ENCODE measurements at places on chromosomes 4 and X.
A peak's percentile ranks its signal among the peaks of the same experiment; 100 is the strongest.

DNA sequence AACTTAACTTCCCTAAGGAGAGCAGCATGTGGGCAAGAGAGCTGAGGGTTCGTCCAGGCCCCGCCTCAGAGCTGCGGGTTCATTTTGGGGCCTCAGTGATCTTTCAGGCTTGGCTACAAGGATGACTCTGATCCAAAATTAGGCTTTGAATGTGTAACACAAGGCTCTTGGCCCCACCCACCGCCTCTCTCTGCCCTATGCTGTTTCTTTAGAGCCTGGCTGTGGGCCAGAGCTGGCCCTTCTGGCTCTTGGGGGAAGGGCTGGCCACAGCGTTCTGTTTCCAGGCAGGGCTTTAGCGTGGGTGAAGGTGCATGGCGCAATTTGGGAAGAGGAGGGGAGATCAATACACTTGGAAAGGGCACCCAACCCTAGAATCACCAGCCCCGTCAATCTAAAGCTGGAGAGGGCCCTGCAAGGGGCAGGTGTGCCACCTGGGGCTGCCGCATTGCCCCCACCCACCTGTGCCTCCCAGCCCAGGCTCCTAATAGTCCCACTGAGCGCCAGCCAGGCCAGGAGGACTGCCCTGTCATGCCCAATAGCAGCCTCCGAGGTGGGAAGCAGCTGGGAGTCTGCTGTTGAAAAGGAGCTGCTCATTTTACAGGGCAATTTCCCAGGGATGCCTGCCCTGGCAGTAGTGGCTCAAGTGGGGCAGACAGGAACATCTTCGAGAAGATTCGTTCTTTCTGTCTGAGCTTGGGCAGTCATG, 84.5 kb upstream of the MAML3 start:
- peak; percentile 94 for DNase-seq

- DNase-seq = no peak
Observed at GRCh38 chr4:985123-985830, 1.6 kb upstream of the IDUA start.

- no peak for DNase-seq
Observed at GRCh38 chrX:3738509-3738908, 25.1 kb upstream of the PRKX start.

- DNase-seq = no peak
Observed at GRCh38 chr4:5100336-5100735, 49.1 kb downstream of the STK32B start.

DNA sequence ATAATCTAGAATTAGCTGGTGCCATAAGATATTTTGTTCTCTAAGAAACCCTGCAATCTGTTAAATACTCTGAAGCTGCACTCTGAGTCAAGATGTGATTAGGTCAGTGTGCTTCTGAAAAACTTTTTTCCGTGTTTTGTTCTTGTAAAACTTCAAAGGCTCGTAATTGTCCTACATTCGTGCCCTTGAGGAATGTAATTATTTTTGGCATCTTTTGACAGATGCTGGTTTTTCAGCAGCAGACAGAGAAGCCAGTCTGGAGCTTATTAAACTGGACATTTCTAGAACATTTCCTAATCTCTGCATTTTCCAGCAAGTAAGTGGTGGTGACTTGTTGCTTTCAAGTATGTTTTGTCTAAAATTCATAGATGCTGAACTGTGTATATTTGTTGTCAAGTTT, 36.8 kb upstream of the TADA2B start:
- no peak for DNase-seq

DNA sequence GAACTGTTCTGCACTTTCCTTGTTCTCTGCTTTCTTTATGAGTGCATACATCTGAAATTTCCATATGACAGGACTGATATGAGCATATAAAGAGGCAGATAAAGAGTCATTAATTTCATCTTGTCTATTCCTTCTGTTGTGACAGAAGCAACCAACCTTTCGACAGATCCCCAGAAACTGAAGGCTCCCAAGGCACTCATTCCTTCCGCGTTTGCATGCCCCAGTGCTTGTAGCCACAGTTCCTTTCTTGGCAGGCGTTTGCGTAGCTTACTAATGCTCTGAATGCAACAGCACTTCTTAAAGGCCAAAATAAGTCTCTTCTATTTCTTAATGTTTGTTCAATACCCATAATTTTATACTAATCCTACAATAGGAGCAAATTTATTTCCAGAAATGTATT, 94.0 kb upstream of the TBL1X start:
- no peak for DNase-seq

GRCh38 chrX:123773258-123773988, 40.6 kb upstream of the THOC2 start:
- no peak for DNase-seq

DNA sequence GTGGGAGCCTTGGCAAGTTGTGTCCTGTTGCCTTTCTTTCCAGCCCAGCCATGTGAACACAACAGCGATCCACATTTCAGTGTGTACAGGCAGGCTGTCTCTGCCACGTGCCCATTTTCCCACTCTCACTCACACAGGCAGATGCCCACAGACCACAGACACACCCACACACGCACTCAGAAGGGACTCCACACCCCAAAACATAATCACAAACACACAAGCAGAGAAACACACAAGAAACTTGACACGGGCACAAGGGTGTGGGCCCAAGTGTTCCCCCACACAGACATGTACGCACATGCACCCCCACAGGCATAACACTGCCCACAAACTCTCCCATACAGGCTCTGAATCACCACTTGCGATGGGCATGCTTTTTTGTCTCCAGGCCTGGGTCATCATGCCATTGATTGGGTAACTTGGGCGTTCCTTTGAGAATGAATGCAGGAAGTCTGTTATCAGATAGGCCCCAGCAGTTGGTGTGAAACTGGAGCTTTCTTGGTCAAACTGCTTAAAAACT, 84.3 kb downstream of the NBDY start:
- DNase-seq = no peak

- no peak for DNase-seq
Observed at GRCh38 chr4:13601848-13602247, 25.7 kb downstream of the BOD1L1 start.

DNA sequence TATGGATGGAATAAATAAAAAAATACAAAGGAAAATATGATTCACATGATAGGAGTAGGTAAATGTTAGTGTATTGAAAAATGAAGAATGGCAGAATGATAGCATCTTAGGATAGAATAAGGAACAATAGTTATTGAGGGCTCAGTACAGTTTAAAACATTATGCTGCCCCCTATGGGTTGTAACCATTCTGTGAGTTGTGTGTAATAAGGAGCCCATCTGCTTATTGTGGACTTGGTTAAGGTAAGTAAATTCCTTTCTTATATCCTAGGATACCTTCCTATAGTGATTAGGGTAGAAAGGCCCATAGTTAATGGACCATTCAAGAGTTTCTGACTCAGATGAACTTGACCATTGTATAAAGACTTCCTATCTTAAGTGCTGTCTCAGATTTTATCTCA, 195.8 kb downstream of the PDHA2 start:
- no peak for DNase-seq

- no peak for DNase-seq
Observed at GRCh38 chrX:68571610-68572311, 72.9 kb downstream of the YIPF6 start.

- DNase-seq = no peak
Observed at GRCh38 chr4:183081116-183081469, 18.0 kb upstream of the WWC2 start.

DNA sequence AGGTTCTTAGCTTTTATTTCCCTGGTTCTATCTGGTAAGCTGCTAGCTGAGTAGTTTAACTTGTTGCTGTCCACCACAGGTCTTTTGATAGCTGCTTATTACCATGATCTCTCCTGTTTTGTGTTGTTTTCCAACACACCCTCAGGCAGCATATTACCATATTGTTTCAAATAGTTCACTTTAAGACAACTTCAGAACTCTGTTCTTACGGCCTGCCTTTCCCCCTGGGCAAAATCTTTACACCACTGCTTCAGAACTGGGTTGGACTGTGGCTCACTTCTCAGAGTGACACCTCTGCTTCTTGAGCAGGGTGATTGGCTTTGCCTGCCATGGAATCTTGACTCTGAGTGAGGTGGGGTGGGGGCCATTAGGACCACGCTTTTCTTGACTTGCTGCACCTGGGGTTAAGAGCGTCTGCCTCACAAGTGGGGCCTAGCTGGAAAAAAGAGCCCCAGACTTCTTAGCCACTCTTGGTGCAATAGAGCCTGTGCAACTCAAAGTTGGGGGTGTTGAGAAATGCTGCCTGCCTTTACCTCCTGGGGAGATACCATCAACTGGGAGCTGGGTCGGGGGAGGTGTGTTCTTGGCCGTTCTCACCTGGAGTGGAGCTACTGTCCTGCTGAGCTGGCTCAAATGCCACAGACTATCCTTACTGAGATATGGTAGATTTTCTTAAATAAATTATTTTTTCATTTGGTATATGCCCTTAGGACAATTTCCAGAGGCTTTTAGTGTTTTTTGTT, 23.4 kb downstream of the USP9X start:
- no peak for DNase-seq

GRCh38 chr4:181643466-181643865, 599.7 kb upstream of the TENM3 start:
- no peak for DNase-seq

GRCh38 chr4:108263057-108263456, 94.3 kb upstream of the LEF1 start:
- no peak for DNase-seq

GRCh38 chrX:119238557-119238956, 2.5 kb downstream of the PGRMC1 start:
- no peak for DNase-seq

GRCh38 chrX:7077241-7078230, 70.0 kb upstream of the STS start:
- no peak for DNase-seq

- DNase-seq = no peak
Observed at GRCh38 chr4:82758701-82759685, 39.6 kb downstream of the SCD5 start.

DNA sequence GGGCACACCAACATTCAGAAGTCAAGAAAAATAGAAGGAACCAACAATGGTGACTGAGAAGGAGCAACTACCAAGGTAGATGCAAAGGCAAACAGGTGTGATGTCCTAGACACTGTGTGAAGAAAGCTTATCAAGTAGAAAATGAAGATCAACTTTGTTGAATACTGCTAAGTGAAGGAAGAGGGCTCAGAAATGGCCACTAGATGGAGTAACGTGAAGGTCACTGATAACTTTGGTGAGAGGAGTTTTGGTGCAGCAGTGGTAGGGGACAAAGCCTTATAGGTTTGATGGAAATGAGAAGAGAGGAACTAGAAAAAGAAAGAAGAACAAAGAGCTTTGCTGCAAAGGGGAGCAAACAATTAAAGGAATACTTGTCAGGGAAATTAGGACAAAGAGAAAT, 23.5 kb downstream of the OTC start:
- no peak for DNase-seq

- no peak for DNase-seq
Observed at GRCh38 chr4:46954643-46955042, 38.7 kb downstream of the GABRA4 start.

- DNase-seq = no peak
Observed at GRCh38 chr4:3461515-3462291, 1.4 kb upstream of the DOK7 start.

Measured in sciatic nerve (tissue), 2 donors.